GM23338 (cell line): ENCODE measurements at places on chromosomes 4 and X. TPM values are rescaled to one million over a fixed set of nuclear protein-coding genes. Genes with fewer than 3 reads are reported as not detected.
A peak's percentile ranks its signal among the peaks of the same experiment; 100 is the strongest.

DNA sequence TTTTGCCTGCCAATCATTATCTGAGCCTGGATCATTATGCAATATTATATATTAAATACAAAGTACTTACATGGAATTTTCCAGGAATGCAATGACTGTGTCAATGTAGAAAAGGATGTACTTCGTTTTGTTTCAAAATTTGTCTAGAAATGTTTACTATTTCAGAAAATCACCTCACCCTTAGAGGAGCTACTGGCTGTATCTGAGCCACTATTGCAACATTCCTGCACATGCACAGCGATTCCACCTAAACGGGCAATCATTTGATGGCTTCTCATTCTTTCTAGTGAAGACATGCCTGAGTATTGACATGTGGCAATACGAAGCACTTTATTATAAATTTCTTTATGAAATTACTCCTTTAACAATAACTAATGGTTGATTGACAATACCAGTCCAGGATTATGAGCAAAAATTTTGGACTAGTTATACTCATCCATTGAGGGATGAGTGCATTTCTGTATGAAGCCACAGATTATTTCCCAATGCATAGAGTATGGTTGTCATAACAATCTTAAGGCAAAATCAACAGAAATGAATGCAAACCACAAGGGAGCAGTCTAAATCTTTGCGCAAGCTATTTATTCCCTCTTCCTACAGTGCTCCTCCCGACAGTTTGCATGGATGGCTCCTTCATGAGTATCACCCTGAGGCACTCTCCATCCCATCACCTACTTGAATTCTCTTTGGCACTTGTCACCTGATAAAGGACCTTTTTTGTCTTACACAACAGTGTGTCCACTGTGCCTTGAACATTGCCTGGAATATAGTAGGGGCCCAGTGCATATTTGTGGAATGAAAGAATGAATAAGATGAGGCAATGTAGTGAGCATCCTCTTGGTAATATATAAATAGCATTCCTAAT, 35.8 kb upstream of the MMAA start:
- DNase-seq = no peak

DNA sequence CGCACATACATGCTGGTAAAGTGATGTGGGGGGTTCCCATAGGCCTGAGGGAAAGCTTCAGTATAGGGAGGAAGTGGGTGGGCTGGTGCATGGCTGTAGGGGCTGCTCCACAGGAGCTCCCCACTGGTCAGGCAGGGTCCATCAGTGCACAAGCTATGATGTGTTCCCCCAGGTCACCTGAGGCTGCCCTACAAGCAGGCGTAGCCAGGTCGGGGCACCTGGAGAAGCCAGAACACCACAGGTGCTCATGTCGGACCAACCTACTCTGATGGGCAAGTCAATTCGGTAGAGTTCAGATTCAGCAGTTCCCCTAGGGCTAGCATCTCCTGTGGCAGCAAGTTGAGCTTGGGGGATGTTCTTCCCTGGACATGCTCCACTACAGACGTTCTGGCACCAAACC, 103.3 kb upstream of the EPHA5 start:
- DNase-seq = no peak

DNA sequence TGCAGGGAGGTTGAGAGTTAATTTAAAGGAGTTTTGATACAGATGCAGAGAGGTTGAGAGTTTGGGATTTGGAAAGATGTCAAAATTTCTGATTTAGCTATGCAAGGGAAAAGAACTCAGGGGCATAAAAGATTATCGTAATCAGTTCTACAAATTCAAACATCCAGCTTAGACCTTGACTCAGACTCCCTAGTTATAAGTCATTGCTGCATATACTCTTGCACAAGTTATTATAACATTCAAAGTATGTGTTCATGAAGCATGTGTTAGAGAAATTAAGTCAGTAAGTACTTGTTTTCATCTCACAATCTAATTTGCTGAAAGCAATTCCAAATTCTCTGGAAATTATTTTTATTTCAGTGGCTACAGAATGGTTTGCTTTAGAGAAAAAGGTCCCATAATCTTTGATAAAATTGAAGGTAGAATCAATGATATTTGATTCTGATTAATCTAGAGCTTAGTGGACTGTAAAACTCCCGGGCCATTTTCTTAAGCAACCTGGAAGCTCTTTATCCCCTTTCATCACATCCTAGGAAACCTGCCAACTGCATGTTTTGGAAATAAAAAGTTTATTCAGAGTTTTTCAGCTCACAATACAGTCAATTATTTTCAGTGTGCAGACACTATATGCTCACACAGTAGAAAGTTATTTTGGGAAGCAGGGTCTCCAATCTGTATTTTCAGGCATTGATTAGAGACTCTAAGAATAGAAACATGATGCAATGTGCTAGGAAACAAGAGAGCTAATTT, 132.9 kb upstream of the SPANXC start:
- DNase-seq = no peak

The FAM47E gene
- total RNA-seq = 0.66 and 2.9 TPM in 2 replicates

- no peak for DNase-seq
These were observed 300.3 kb downstream of the CHIC1 start for GRCh38 chrX:73863268-73863667.

DNA sequence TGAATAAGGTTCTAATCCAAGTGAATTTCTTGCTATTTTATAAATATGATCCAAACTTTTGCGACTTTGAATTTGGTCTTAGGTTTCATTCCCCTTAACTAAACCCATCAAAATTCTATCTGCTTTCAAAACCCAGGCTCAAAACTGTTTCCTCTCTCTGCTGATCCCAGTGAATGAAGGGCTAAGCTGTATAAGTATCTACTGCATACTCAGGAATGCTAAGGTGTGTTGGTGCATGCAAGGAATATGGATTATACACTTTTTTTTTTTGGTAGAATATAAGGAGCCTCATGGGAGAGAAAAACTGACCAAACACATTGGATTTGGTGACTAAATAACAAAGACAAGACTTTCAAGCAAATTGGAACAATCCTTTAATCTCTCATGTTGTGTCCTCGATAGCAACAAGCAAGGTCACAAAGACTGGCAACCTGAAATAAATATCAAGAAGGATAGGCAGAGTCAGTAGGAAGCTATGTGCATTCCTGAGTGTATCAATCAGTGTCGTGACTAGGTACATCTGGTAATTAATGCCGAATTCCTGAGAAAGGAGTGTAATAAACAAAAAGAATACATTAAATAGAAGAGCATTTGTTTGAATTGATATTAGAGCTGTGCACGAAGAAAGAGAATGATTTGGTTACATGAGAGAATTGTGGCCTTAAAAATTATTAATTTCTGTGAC, 74.3 kb upstream of the KCTD8 start:
- DNase-seq = no peak

GRCh38 chrX:31555506-31555905, 483.7 kb upstream of the FTHL17 start:
- DNase-seq = no peak

The ARHGAP4 gene
- 57.8 and 59.5 TPM in 2 replicates for total RNA-seq

DNA sequence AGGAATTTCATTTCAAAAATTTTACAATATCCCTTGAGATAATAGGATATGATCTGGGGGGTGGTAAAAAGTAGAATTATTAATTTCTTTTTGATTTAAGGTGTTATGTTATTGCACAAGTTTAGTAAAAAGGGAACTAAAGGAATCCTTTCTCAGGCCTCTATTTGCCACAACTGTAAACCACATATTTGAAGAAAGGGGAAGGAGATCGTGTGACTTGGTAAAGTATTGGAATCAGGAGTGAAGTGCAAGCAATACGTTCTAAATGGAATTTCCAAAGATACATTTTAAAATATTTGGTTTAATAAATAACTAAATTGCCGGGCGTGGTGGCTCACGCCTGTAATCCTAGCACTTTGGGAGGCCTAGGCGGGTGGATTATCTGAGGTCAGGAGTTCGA, 35.3 kb upstream of the SCRG1 start:
- no peak for DNase-seq

DNA sequence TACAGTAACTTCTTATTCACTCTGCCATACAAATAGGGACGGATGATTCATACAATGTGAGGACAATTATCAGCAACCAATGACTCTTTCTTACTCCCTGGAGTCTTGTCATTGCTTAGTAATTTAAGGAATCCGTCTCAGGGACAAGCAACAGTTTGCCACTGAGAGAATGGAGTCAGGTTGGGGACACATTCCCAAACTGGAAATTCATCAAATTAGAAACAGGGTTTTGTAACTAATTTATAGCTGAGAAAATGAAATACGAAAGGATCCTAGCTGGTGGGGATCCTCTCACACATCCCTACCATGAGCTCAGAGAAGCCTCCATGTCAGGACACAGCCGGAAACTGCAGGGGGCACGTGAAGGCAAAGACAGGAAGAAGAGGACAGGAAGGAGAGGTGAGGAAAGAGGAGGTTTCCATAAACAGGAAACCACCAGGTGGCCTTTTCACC, 50.4 kb upstream of the KDR start:
- peak; percentile 43 for DNase-seq

The CACNA1F gene
- total RNA-seq = 0.35 and 0.90 TPM in 2 replicates

- DNase-seq = no peak
These were observed 118.5 kb upstream of the VCX2 start for GRCh38 chrX:8289523-8289922.

DNA sequence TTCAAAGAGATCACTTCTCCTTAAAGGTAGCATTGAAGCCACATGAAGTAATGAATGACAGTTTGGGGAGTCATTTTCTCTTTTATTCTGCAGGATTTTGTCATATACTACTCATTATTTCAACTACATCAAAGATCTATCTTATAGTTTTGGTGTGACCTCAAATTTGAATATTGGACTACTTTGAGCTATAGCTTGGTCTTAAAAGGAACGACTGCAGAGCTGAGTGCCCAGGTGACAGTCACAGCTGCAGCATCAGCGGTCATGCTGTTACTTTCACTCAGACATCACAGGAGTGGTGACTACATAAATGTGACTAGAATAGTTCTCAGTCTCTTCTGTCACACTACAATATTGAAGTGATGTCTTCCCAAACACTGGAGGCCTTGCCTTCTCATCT, 10.7 kb upstream of the SPCS3 start:
- no peak for DNase-seq

The SMIM20 gene
- 56.6 and 71.6 TPM in 2 replicates for total RNA-seq

DNA sequence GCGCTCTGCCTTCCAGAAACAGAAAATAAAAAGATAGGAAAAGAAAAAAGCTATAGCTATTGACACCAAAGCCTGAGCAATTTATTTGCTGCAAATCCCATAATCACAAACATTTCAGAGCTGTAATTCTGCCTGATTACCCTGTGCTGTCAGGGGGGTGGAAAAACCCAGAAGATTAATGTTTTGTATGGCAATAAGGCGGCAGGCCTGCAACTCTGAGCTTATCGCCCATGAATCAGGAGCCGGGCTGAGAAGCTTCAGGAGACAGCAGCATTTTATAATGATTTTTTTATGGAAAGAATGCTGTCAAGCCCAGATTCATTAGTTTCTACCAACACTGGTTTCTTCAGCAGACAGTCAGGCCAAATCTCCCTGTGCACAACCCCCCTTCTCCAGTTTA, 82.6 kb upstream of the TMEM164 start:
- DNase-seq = no peak

DNA sequence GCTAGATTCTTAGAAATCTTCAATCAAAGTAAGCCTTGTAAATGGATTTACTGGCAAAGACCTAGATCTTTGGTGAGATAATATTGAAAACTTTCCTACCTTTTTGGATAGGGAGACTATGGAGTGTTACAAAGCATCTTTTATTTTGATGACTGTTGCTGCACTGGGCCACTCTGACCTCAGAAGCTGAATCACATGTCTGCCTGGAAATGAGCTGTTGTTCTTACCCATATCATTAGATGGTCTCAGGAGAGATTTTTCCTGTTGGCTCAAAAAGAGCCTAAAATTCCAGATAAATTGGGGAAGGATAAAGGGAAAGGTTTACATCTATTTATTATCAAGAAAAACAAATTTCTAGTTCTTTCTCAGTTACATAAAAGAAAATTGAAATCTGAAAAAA, 127.5 kb upstream of the BMP3 start:
- DNase-seq = no peak

DNA sequence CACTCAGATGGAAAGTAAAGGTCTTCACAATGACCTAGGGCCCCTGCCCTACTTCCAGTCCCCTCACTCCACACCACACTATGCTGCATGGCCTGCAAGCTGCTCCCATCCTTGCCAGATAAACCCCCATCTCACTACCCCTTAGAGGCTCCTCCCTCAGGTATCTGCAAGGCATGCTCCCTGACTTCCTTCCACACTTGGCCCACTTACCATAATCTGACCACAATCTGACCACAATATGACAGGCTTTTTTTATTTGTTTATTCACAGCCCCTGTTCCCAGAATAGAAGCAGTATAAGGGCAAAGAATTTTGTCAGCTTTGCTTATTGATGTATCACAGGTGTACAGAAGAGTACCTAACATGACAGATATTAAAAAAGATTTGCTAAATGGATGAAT, 124.7 kb downstream of the CAMK2D start:
- no peak for DNase-seq

- no peak for DNase-seq
These were observed 155.6 kb downstream of the ARX start for GRCh38 chrX:24860140-24860539.

DNA sequence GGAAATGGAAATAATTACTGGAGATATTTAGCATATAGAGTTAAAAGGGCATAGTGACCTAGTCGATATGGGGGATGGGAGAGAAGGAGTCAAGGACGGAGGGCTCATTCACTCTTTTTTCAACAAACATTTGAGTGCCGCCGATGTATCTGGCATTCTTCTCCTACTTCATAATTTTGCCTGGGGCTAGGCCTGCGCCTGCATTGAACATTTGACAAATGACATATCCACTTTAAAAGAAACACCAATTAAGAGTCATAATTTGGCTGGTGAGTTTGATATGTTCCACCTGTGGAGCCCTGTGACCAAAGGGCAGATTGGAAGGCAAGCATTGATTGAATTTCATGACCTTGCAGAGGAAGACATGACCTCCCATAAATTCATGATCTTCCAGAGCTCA, 2.6 kb upstream of the GPC3 start:
- DNase-seq = no peak

GRCh38 chr4:87566276-87566675, 37.1 kb upstream of the SPARCL1 start:
- DNase-seq = no peak

DNA sequence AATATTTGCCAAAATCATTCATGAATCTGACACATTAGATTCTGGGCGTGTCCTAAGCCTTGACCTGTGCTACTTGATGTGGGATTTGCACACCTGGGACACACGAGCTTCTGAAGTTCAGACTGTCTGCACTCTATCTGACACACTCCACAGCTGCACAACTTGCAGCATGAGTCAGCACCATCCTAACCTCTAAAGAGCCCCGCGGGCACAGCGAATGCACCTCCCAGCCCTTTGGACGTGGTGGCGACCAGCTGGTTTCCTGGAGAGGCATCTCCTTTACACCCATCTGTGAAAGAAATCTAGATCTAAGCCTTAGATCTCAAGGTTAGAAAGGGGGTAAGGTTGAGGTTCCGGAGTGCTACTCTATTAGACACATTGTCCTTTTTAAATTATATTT, 69.2 kb downstream of the SORBS2 start:
- DNase-seq = no peak
